Osteoblast (primary cell): ENCODE measurements at places on chromosomes 5 and 9.

DNA sequence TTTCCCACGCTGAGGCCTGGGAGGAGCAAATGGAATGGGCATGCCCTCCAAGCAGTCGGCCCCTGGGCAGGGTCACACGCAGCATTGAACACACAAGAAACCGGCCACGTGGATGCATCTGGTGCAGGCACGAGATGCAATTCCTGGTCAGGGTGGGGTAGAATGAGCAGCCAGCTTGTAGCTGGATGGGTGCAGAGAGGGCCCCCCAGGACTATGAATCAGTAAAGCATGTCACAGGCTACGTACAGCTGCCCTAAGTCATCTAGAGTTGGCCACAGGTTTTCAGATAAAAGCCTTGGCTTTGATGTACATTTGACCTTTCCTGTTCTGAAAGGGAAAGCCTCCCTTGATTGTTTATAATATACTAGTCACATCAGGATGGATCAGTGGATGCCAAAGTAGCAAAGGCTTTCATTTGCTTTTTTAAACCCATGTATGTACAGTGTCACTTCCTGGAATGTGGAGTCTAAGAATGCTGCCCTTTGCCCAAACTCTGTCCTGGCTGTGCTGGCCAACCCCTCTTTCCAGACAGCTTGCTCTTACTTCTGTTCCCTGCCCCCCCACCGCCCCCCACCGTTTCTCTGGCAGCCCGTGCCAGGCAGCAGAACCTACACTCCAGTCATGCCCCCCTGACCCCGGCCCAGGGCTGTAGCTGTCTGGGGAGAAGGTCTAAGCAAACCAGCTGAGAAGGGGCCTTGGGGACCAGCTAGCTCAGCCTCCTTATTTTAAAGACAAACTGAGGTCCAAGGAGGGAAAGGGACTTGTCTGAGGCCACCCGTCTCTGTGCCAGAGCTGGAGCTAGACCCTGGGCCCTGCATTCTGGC is 169.2 kb downstream of the HSPA4 start:
- peak; percentile 48 for DNase-seq

- peak; percentile 21 for DNase-seq
Observed at GRCh38 chr5:10145923-10146401, 103.7 kb downstream of the ATPSCKMT start.

DNA sequence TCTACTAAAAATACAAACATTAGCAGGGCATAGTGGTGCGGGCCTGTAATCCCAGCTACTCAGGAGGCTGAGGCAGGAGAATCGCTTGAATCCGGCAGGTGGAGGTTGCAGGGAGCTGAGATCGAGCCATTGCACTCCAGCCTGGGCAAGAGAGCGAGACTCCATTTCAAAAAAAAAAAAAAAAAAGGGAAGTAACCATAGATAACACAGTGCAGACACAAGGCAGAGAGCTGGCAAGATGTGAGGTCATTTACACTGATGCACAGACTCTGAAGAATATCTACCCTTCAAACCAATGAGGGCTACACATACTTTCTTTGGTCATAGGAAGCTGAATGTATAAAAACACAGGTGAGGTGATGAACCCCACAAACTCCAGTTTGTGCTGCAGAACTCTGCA is 131.9 kb downstream of the DCP2 start:
- DNase-seq = no peak

DNA sequence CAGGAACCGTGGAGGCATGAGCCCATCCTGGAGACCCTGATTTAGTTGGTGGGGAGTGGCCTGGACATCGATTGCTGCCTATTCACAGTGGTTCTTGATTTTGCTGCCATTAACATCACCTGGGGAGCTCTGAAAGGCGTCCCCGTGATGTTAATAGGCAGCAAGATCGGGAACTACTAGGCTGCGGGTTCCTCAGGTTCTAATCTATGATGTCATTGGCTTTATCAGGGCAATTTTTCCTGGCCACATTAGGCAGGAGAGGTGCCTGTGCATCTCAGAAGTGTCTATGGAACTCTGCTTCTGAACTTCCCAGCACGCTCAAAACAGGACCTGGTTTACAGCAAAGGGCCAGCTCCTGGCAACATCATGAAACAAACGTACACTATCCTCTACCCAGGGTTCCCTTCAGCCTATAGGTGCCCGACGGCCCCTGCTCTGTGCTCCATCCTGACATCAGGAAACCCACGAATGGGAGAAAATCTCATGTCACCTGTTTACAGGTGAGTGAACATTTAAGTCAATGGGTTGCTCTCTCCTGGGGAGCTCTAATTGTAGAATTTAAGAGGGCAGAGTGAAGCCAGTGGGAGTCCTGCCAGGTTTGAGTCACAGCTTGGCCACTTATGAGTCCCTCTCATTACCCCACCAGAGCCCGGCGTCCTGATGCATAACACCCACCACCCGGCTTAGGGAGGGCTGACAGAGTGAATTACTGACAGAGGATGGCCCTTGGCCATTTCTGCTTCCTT is 49.4 kb downstream of the ROPN1L start:
- no peak for DNase-seq

DNA sequence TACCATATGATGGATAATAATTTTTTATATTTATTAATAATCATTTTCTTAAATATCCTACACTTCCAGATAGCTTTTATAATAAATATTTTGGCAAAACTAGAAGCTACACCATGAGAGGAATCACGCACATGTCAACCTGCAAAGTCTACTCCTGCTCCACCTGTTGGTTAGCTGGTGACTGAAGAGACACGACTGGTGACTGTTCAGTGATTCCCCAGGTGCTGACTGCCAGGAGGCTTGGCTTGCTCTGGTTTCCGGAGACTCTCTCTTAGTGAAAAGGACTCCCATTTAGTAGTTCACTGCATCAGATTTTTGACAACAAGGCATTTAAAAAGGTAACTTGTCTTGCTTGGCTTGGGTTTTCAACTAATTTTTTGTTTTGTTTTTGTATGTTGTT is 20.9 kb downstream of the GZMA start:
- DNase-seq = no peak

DNA sequence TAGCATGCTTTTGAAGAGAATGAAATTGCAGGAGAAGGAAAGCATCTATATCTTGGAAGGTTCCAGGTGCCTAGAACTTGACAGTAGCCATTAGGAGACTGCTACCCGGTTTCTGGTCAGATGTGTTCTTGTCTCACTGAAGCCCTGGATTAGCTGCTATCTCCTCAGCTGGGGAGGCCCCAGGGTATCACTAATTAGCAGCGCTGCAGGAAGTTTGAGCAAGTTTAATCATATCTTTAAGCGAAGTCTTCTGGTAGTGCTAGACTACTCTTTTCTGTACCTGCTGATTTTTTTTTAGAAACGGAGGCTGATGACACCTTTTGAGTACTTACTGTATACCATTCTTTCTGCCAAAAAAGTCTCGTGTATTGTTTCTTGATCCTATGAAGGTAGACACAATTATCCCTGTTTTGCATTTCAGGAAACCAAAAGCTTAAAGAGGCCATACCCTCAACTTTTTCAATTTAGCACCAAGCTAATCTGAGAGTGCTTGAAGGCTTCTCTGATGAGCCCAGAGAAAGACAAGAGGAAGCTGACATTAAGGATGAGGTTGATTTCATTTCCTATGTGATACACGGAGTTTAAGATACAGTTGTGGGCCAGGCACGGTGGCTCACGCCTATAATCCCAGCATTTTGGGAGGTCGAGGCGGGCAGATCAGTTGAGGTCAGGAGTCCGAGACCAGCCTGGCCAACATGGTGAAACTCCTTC is 201.3 kb downstream of the ARHGAP26 start:
- no peak for DNase-seq

GRCh38 chr9:135512241-135512603 is 9.0 kb upstream of the LCN1 start:
- peak; percentile 43 for DNase-seq

GRCh38 chr5:16644301-16644889 is 27.6 kb upstream of the RETREG1 start:
- DNase-seq = no peak
